Mesothelial cell of epicardium (in vitro differentiated cells): ENCODE measurements at places on chromosomes 6 and 20. TPM values are rescaled to one million over a fixed set of nuclear protein-coding genes. Genes with fewer than 3 reads are reported as not detected.

GRCh38 chr20:3313683-3314065 is 74.7 kb upstream of the SLC4A11 start:
- DNase-seq, result no peak

GRCh38 chr6:159819932-159820640 is 20.0 kb downstream of the PNLDC1 start:
- DNase-seq, result no peak

DNA sequence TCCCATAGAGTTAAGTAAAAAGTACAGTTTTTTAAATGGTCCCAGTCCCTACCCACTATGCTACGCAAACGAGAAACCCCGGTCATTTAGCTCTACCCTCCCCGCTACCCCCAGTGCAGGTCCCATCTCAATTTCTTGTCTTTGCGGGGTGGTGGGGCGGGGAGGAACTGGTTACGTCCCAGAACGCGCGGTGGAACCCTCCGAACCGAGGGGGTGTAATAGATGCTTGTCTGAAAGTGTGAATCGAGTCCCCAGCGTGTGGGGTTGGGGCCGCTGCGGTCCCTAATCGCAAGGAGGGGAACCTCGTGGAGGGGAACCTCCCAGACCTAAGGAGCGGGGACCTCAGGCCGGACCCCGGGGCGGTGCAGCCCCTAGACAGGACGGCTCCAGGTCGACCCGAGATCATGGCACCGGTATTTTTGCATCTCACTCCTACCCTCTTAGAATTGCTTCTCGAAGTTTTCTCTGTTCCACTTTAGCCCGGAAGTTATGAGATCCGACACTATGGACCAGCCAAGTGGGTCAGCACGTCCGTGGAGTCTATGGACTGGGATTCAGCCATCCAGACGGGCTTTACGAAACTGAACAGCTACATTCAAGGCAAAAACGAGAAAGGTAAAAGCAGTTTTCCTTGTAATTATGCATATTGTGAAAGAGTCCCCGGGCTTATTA is 779 bp downstream of the HEBP2 start:
- no peak for DNase-seq

DNA sequence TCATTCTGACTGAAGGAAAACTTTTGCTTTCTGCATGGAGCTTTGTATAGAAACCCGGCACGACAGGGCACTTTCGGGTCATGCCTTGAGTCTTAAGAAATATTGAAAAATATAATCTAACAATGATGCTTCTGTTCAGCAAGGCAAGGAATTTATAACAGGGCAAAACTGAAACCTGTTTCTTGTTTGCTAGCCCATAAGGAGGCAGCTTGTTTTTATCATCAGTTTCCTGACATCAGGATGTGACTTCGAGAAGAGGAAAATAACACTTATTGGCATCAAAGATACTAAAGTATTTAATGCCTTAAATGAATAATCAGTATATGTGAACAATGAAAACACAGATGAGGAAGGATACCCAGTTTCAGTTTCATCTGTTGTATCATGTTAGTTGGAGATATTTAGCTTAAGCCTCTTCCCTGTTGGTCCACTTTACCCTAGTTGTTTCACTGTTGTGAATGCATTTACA is 146.5 kb downstream of the CDKAL1 start:
- DNase-seq, result no peak

DNA sequence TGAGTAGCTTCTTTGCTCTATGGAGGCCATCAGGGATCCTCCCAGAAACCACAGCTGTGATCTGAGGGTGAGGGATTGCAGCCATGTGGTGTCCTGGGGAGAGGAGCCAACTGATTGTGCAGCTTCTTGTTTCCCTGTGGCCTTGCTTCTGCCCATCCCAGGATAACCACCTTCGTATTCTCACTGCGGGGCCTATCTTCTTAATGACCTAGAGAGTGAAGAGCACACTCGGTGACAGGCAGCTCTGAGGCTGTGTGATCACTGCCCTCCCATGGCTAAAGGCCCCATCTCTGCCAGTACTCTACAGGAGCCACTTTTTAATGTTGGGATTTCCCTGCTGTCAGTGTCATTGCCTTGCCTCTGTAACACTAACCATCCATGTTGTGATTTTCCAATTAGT is 5.3 kb upstream of the RAET1L start:
- DNase-seq, result no peak

- DNase-seq, result no peak
These were observed 81.7 kb downstream of the PREP start for GRCh38 chr6:105321207-105321606.

Gene NOP56
- total RNA-seq, result 258 to 275 TPM (median 267 TPM) in 3 replicates

Gene RAD21L1
- total RNA-seq, result not detected in 3 replicates

Gene HLA-DRB5
- 0.77 to 1.2 TPM (median 0.87 TPM) in 3 replicates for total RNA-seq

Gene SOBP
- 7.6 to 8.8 TPM (median 7.6 TPM) in 3 replicates for total RNA-seq

Gene LHFPL5
- not detected in 3 replicates for total RNA-seq

Gene ETV7
- total RNA-seq, result 0.38 to 0.47 TPM (median 0.45 TPM) in 3 replicates

Gene KCNG1
- 40.8 to 44.3 TPM (median 44.2 TPM) in 3 replicates for total RNA-seq

Gene MUC22
- not detected in 3 replicates for total RNA-seq
